Mammary epithelial cell (primary cell): ENCODE measurements at places on chromosomes 12 and 14. TPM values are rescaled to one million over a fixed set of nuclear protein-coding genes. Genes with fewer than 3 reads are reported as not detected.

DNA sequence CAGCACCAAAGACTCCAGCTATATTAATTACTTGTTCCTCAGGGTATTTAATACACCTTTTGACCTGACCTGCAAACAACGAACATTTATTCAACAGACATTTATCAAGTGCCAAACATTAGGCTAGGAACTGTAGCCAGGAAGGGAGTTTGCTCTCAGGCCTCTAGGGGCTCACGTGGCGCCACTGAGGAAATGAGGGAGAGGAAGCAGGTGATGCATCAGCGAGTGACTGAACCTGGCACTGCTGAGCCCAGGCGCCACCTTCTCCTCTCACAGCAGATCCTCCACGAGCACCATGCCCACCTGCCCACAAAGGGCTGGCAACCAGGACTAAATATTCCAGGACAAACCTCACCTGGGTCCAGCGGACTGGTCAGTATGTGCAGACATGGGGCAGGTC, 50.2 kb downstream of the SETD3 start:
- peak; percentile 7 for DNase-seq

- DNase-seq = no peak
These were observed 62.9 kb upstream of the ELK3 start for GRCh38 chr12:96131230-96131788.

DNA sequence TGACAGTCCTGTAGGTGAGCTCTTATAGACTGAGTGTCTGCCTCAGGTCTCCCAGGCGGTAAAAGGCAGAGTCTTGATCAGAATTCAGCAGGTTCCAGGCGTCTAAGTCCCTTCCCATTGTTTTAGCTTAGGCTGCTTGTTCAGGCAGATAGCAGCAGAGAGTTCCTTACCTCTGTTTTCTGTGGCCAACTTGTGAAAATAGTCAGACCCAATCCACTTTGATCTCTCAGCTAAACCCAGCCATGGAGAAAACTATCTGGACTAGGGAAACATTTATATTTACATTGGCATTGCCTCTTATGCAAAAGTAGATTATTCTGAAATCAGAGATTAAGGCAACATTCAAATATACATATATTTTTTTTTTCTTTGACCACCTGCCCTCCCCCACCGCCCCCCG, 21.4 kb downstream of the CCDC62 start:
- no peak for DNase-seq

The RAB5B gene
- 72.7 and 92.5 TPM in 2 replicates for total RNA-seq

The KRT77 gene
- total RNA-seq = under 0.01 TPM
